Nephron progenitor cell (in vitro differentiated cells): ENCODE measurements at places on chromosomes 1 and 21.
A peak's percentile ranks its signal among the peaks of the same experiment; 100 is the strongest.

GRCh38 chr1:236173174-236173767 is 30.9 kb downstream of the GPR137B start:
- no peak for DNase-seq

DNA sequence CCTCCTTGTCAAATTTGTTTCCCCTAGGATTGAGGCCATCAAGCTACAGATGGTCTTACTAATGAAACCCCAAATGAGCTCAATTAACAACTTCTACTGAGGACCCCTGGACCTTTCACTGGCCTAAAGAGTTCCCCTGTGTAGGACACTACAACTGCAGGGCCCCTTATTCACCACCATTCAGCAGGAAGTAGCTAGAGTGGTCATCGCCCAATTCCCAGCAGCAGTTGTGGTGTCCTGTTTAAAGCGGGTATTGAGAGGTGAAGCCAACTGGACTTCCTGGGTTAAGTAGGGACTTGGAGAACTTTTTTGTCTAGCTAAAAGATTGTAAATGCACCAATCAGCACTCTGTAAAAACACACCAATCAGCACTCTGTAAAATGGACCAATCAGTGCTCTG is 1466.9 kb downstream of the KCNT2 start:
- no peak for DNase-seq

GRCh38 chr1:201769966-201770365 is 59.0 kb upstream of the IPO9 start:
- no peak for DNase-seq

GRCh38 chr1:64758233-64758632 is 13.4 kb downstream of the RAVER2 start:
- no peak for DNase-seq

GRCh38 chr21:10627316-10627863 is 106.0 kb downstream of the TPTE start:
- DNase-seq, result no peak

- no peak for DNase-seq
Measured at GRCh38 chr1:93621246-93621645, 60.4 kb downstream of the BCAR3 start.

- DNase-seq, result no peak
Measured at GRCh38 chr1:31694964-31695313, 8.9 kb downstream of the COL16A1 start.

- DNase-seq, result no peak
Measured at GRCh38 chr1:65346190-65346589, 36.8 kb downstream of the DNAJC6 start.

DNA sequence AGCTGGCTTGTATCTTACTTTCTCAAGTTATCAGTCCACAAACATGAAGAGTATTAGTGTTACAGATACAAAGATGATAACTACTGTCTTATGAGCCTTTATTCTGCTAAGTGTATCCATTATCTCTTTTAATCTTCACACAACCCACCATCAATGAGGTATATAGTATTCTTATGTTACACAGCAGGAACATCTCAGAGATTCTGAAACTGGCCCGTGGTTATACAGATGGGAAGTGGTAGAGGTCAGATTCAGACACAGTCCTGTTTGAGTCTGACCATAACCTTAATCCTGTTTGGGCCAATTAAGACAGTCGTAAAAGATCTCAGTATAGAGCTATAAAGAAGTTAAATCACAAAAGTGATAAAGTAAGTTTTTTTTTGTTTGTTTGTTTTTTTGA is 5.1 kb upstream of the TMEM269 start:
- no peak for DNase-seq

- DNase-seq, result peak; percentile 85
Measured at GRCh38 chr1:42846257-42847110, at the start of gene ZNF691. Gene ZNF691, plus strand, starts transcription at chr1:42846613. Its CDS starts 3,046 bp downstream, at chr1:42849659.

GRCh38 chr1:36579039-36579438 is 96.3 kb upstream of the CSF3R start:
- DNase-seq, result no peak

DNA sequence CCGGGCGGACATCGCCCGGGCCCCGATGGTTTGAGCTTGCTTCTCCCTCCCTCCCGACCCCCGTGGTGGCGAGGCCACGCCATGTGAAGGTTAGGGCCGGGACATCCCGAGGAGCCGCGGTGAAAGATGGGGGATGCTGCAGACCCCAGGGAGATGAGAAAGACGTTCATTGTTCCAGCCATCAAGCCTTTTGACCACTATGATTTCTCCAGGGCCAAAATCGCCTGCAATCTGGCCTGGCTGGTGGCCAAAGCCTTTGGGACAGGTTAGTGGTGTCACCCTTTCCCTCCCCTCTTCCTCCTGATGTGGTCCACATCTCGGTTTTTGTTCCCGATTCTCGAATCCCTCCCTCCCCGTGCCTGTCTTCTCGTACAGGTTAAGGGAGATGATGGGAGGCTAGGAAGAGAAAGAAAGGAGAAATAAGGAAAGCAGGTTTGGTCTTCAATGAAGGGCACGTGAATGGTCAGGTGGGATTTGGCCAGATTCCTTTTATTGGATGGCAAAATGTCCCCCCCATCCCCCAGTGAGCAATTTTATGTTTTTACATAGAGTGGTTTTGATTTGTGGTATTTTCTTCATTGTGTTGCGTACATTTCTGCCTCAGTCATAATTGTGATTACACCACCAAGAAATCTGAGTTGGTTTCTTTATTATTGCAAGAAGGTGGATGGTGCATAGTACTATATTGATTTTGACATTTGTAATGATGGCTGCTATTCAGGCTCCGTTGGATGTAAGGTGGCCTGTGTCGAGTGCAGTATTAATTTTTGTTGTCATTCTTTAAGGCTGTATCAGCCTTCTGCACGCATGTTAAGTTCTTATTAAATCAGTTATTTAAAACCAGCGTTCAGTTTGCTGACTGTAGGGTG is 1.2 kb downstream of the CAMSAP2 start:
- DNase-seq, result no peak

GRCh38 chr21:45439161-45439872 is 34.4 kb downstream of the COL18A1 start:
- DNase-seq, result peak; percentile 92

- DNase-seq, result no peak
Measured at GRCh38 chr1:186214791-186215190, 160.3 kb downstream of the TPR start.

DNA sequence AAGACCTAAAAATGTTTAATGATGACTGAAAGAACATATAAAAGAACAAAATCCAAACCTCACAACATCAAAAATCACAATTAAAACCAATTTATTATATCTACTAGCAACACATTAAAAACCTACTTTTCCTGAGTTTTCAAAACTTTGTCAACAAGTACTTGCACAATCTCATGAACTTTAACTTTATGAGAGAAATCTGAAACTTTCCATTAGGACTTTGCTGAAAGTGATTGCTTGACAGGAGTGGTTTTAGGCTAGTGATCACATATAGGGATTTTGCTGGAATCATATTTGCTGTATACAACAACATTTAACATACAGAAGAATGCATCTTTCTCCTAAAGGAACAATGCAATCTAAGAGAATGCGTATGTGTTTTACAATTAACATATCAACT is 13.2 kb downstream of the HNRNPR start:
- no peak for DNase-seq

GRCh38 chr1:26188477-26188876 is 1.9 kb upstream of the CATSPER4 start:
- no peak for DNase-seq

GRCh38 chr1:53485478-53486394 is 26.5 kb downstream of the DMRTB1 start:
- DNase-seq, result peak; percentile 94
